ENCODE measurements at places on chromosomes 4 and X. TPM values are rescaled to one million over a fixed set of nuclear protein-coding genes. Genes with fewer than 3 reads are reported as not detected.

The MTMR8 gene
- polyA plus RNA-seq: 0.19 TPM

The SHROOM4 gene
- polyA plus RNA-seq: not detected

The GATA1 gene
- polyA plus RNA-seq: not detected

The PAK3 gene
- not detected for polyA plus RNA-seq

- no peak for DNase-seq
These were observed 1.4 kb downstream of the SMARCA5 start for GRCh38 chr4:143514901-143515300.

GRCh38 chr4:164193676-164194075, 560.3 kb upstream of the SMIM31 start:
- no peak for DNase-seq

DNA sequence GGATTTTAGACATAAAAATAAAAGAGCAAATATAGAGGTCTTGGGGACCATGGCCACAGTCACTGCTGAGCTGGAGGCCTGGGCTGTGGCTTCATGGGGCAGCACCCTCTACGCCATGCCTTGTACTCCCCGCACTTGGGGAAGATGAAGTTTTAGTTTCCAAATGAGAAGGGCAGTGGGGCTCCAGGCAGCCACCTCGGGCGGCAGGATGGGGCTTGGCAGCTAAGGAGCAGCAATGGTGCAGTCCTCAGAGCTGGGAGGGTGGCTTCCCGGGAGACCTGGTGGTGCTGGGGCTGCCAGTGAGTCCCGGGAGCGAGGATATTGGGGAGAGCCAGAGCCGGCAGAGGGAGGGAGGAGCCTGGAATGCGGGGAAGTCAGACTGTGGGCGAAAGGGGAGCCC, 2.4 kb downstream of the CXCR3 start:
- DNase-seq: no peak

DNA sequence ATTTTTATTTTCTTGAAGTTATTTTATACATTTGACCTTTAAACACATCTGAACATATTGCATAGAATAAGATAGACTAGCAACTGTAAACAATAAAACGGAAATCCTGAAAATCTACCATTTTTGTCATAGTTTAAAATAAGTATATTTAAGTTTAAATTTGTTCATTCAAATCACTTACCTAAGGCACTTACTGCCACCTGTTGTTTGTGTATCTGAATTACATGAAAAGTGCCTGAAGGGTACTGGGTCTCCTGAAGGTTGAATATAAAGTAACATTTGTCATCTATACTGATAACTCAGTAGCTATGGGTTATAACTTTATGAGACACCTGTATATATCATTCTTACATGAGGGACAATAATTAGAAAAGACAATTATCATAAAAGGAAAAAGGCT, 38.6 kb downstream of the TRPC5 start:
- DNase-seq: no peak

- no peak for DNase-seq
These were observed 40.3 kb upstream of the TFDP3 start for GRCh38 chrX:133258481-133258880.

DNA sequence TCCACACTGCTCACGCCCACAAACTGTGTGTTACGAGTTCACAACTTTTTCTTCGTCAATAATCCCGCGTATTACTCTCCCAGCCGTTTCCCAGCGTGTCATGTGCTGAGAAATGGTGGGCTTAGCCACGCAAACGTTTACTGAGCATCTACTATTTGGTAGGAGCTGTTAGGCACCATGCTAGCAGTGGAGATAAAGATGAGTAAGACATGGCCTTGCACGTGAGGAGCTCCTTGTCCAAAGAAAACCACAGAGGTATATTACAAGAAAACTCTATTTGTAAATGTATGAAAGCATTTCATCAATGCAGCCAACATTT, 821 bp upstream of the TMEM128 start:
- DNase-seq: no peak

- no peak for DNase-seq
These were observed 27.5 kb downstream of the ZFYVE28 start for GRCh38 chr4:2390784-2391421.

Measured in CD14-positive monocyte (primary cell).